Cerebellar nuclear complex (tissue), 1 donor: ENCODE measurements at places on chromosomes 6 and 20.

DNA sequence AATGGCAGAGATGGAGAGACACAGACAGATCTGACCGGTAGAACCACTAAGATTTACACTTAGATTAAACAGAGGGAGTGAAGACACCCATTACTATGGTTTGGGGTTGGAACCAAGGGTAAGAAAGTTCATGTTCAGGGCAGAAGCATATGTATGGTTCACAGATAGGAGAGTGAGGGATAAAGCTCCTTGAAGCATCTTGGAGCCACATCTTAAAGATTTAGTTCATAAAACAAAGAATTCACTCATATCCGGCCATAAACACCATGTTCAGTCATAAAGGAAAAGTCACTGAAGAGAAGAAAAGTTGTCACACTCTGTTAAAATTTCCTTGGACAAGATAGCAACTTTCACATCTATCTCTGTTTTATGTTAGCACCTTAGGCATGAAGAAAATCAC, 18.0 kb downstream of the STX7 start:
- no peak for DNase-seq

- DNase-seq, result no peak
Measured at GRCh38 chr6:40723967-40724366, 136.8 kb upstream of the LRFN2 start.

- no peak for DNase-seq
Measured at GRCh38 chr20:50554694-50555579, 44.8 kb downstream of the PTPN1 start.

DNA sequence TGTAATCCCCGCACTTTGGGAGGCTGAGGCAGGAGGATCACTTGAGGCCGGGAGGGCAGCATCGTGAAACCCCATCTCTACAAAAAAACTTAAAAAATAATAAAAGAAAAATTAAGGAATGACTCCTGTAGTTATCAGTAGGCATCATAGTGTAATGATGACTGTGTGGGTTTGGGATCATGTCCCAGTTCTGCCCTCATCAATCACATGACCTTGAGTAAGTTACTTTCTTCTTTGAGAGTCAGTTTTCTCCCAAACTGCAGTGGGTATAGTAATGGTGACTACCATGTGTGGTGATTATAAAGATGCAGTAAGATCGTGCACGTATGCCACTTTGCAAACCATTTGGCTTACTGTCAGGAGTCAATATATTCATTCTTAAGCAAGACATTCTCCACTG, 89.2 kb downstream of the TXNDC5 start:
- DNase-seq, result no peak

DNA sequence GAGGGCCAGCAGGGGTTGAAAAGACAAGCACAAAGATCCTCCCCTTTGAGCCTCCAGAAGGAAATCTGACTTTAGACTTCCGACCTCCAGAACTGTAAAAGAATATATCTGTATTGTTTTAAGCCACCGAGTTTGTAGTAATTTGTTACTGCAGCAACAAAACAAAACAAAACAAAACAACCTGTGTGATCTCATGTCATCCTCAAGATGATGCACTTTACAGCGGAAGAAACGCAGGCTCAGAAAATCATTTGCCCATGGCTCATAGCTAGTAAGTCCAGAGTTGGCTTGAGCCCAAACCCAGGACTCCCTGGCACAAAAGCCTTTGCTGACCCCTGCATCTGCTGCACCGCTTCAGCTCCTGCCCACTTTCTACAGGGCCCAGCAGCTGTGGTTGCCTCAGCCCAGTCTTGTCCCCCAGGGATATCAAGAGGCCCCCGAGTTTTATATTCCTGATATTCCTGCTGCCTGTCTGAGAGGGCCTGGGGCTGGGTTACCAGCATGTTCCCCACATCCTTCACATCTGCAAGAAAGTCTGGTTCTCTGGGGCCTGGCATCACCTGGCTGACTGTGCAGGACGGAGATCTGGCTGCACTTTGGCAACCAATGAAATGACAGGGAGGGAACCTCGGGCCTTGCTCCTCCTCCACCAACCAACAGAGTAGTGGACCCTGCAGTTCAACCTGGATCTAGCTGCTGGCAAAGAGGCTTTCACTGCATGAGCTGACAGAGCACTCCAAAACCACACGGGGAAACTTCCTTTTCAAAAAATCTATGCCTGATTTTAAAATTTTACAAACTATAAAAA, 56.9 kb downstream of the JPH2 start:
- DNase-seq, result no peak

- no peak for DNase-seq
Measured at GRCh38 chr20:14303106-14303505, 34.3 kb downstream of the FLRT3 start.

GRCh38 chr20:4170621-4171537, 155.5 kb upstream of the RNF24 start:
- no peak for DNase-seq

- no peak for DNase-seq
Measured at GRCh38 chr6:167303675-167304625, 12.8 kb downstream of the UNC93A start.

DNA sequence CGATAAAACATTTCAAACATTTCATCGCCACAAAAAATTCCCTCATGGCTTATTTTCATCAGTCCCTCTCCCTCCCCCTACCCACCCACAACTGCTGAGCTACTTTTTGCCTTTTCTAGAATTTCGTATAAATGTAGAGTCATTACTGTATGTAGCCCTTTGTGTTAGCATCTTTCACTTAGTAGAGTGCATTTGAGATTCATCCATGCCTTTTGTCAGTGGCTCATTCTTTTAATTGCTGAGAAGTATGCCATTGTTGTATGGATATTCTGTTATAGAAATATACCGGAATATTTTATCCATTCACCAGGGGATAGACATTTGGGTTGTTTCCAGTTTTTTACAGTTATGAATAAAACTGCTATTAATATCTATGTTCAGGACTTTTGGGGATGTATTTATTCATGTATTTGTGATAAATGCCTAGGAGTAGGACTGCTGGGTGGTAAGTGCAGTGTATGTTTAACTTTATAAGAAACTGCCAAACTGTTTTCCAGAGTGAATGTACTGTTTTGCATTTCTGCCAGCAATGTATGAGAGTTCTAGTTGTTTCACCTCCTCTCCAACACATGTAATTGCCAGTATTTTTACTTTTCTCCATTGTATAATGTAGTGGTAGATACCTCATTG, 50.4 kb downstream of the FOXO3 start:
- DNase-seq, result no peak

GRCh38 chr20:41176711-41177552, 39.6 kb downstream of the PLCG1 start:
- no peak for DNase-seq

DNA sequence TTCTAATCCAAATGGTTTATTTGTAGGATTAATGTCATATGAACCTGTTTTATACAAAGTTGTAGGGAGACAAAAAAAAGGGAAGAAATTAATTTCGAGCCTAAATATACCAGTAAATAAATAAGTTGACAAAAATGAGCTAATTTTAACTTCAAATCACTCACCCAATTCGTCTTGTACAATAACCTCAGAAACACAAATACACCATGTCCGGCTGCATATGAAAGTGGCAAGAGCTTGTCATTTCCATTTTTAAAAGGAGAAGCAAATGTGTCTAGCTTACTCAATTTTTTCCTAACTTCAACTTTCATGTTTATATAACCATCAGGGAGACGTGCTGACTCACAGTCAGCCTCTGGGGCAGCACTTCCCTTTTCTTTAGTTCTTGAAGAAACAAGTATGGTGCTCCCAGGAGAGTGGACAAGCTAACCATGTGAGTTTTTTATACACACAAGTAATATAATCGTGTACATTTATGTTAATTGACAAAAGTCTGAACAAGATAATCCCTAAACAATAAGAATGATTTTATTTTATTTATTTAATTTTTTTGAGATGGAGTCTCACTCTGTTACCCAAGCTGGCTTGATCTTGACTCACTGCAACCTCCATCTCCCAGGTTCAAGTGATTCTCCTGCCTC, 55.5 kb upstream of the SGK1 start:
- no peak for DNase-seq

DNA sequence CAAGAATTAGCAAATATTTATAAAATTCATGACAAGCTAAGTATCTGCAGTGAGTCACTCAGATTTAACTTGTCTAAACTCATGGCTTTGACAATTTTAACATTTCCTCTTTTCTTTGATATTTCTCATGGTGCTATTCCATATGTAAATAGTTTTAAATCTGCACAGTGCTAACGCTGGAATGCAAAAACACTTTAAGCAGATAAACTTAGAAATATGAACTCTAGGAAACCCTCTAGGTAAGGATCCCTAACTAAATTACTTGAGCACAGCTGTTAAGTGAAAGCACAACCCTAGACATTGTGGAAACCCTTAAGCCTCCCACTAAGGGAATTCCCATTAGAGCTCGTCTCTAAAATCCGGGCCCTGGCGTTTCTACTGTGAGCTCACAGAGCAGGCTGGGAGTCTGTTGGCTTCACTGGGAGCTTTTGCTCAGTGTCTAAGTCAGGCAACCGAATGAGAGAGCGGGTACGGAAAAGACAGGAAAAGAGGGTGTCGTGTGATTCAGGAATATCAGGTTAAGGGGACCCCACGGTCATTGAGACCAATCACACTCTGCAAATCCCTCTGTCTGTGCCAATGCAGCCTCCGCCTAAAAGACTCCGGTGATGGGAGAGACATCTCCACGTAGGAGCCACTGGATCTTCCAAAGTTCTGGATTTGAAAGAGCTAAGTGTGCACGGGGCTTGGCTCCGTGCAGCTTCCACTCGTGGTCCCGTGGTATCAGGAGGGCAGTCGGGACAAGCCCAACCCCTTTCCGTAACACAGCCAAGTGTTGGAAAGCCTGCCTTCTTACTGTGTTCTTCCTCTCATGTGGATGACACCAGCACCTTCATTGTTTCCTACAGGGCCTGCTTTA, 112.3 kb upstream of the RPS6KA2 start:
- no peak for DNase-seq

GRCh38 chr6:118319894-118320649, 228.0 kb upstream of the PLN start:
- no peak for DNase-seq

GRCh38 chr20:36919715-36920333, 31.7 kb downstream of the SAMHD1 start:
- DNase-seq, result no peak

DNA sequence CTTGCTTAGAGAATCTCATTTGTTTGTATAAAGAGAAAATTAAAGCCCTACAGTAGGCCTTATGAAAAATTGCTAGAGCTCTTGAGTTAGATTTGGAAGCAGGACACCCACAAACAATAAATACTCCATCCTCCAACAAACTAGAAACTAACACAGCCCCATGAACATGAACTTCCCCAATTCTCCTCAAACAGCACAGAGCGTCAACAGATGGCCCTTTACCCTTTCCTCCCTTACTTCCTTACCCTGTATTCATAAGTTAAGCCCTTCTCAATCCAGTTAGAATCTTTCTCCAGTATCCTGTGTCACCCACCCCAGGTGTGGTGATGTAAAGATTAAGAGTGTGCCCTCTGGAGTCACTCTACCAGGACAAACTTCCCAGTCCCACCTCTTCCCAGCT, 113.7 kb downstream of the UNC5CL start:
- no peak for DNase-seq

DNA sequence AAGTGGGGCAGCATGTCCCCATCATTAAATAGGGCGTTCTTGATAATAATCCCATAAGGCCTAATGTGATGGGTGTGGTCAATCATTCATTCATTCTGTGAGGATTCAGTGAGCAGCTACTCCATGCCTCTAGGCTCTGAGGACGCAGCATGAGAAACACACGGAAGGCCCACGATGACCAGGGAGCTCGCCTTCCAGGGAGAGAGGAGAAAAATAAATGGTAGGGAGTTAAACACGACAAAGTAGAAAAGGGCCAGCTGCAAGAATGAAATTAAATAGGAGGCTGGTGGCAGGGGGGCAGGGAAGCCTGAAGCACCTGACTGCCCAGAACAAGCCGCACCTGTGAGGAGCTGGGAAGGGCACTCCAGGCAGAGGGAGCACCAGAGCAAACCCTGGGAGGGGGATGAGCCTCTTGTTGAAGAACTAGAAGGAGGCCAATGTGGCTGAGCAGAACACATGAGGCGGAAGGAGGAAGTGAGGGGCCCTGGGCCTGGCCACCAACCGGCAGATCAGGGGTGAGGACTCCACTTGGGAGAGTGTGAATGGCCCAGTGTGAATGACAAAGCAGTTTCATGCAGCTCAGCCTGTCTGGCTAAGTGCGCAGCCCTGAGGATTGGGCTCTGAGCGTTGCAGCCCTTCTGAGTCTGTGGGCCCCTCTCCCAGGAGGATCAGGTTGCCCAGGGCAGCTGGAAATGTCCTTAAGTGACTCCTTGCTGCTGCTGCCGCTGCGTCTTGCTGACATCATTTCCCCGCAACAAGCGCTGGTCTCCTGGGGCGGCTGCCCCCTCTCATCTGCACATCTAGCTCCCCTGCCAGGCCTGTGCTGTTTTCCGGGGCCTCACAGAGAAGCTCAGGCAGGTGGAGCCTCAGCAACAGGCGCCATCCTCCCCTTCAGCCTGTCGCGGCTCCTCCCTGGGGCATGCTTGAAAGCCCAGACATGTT, 99.9 kb downstream of the CDH26 start:
- DNase-seq, result no peak

DNA sequence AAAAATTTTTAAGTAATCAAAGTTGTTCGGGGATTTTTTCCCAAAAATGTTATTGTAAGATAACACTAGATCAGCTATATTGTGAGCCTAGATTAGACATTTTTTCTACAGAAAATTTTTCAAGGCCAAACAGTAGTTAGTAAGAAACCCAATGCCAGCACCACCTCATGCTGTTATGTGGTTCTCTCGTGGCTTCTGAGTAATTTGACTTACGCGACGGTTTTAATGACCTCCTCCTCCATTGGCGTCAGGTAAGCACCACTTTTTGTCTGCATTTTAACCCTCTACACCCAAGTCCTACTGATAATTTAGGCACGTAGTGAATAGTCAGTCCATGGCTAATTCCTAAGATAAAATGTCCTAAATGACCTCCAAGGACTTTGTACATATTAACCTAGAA, 9.7 kb downstream of the RPS6KA2 start:
- DNase-seq, result no peak

- no peak for DNase-seq
Measured at GRCh38 chr6:111780393-111780792, 92.9 kb downstream of the FYN start.

- DNase-seq, result no peak
Measured at GRCh38 chr6:145306489-145306888, 428.8 kb downstream of the EPM2A start.

- no peak for DNase-seq
Measured at GRCh38 chr20:51854921-51855320, 52.6 kb upstream of the SALL4 start.

GRCh38 chr6:44935693-44936300, 392.3 kb upstream of the RUNX2 start:
- no peak for DNase-seq

DNA sequence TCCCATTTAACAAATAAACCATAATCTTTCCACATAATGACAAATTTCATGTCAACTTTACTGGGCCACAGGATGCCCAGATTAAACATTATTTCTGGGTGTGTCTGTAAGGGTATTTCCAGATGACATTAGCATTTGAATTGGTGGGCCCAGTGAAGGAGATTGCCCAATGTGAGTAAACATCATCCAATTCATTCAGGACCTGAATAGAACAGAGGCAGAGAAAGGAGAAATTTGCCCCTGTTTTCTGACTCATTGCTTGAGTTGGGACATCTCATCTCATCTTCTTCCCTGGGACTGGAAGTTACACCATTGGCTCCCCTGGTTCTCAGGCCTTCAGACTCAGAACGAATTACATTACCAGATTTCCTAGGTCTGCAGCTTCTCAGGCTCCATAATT, 142.9 kb downstream of the TPBG start:
- no peak for DNase-seq

GRCh38 chr6:22149501-22150367, 147.1 kb downstream of the PRL start:
- no peak for DNase-seq

GRCh38 chr6:154842833-154843232, 109.6 kb downstream of the SCAF8 start:
- no peak for DNase-seq
